ENCODE measurements at places on chromosomes 16 and 17. TPM values are rescaled to one million over a fixed set of nuclear protein-coding genes. Genes with fewer than 3 reads are reported as not detected.

Gene LGALS9
- 56.9 TPM for total RNA-seq

Gene NEUROD2
- total RNA-seq = not detected

Gene RND2
- total RNA-seq = 1.9 TPM

Gene ERN1
- 17.2 TPM for total RNA-seq

Gene AURKB
- total RNA-seq = 0.69 TPM

Gene HS3ST6
- not detected for total RNA-seq

- DNase-seq = no peak
Measured at GRCh38 chr16:58882292-58882691, 148.2 kb upstream of the GOT2 start.

- no peak for DNase-seq
Measured at GRCh38 chr16:28591355-28591754, 5.5 kb downstream of the SULT1A2 start.

DNA sequence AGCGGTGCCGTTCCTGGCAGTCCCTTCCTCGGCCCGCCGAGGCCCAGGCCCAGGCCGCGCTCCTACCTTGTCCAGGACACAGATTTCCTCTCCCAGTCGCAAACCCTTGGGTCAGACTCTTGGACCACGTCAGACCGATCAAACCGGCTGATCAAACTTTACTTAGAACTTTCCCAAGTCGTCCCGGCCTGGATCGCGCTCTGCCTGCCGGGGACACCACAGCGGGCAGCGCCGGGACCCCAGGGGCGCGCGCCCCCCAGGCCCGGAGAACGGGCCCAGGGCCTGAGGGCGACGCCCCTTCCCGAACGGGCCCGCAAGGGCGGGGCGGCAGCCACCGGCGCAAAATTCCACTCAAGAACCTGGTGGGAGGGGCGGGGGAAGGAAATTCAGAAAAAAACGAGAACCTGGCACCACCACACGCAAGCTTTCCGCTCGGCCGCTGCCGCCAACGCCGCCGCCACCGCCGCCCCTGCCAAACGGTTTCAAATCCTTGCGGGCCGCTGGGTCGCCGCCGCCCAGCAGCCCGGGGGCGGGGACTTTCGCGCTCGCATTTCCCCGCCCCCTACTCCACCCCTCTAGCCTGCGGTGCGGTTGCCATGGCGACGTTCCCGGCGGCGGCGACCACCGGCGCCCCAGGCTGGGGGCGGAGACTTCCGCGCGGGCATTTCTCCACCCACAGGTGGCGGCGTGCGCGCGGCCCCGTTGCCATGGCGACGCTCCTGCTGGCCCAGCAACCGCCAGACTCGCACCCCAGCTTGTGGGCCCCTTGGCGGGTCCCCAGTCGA, at the start of gene CEP112:
TSS of gene CEP112 (minus strand) at position 541 of the 785 bp plus-strand sequence.
- DNase-seq = peak; percentile 91

- no peak for DNase-seq
Measured at GRCh38 chr16:27228045-27228444, 24.7 kb downstream of the KDM8 start.

DNA sequence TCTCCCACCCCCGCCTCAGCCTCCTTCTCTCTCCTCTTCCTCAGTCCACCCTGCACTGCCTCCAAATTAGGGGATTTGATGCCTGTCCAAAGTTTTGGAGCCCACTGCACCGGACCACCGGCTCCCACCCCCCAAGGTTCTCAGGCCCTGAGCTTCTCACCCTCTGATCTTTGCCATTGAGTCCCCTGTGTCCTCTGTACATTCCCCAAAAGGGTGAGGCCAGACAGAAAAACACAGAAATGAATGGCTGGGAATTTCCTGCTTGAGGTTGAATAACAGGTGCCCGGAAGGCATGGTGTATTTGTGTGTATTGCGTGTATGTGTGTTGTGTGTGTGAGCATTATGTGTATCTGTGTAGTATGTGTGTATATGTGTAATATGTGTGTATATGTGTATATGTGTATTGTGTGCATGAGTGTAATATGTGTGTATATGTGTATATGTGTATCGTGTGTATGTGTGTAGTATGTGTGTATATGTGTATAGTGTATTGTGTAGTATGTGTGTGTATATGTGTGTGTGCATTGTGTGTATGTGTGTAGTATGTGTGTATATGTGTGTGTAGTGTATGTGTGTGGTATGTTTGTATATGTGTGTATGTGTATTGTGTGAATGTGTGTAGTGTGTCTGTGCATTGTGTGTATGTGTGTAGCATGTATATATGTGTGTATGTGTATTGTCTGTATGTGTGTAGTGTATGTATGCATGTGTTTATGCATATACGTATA, 16.0 kb upstream of the CCL17 start:
- DNase-seq = no peak

DNA sequence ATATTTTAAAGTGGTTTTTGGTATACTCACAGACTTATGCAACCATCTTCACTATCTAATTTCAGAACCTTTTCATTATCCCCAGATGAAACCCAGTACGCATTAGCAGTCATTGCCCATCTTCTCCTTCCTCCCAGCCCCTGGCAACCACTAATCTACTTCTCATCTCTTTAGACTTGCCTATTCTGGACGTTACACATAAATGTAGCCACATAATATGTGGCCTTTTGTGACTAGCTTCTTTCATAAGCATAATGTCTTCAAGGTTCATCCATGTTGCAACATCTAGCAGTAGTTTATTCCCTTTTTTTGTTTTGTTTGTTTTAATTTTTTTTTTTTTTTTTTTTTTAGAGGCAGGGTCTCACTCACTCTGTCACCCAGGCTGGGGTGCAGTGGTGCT, 28.5 kb upstream of the C17orf107 start:
- DNase-seq = no peak

DNA sequence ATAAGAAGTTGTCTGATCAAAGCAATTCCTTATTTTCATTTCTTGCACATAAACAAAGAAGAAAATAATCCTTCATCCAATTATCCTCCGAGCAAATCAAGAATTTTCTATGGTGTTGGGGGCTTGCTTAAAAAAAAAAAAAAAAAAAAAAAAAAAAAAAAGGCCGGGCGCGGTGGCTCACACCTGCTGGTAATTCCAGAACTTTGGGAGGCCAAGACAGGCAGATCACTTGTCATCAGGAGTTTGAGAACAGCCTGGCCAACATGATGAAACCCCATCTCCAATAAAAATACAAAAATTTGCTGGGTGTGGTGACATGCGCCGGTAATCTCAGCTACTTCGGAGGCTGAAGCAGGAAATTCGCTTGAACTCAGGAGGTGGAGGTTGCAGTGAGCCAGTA, 19.3 kb downstream of the CNP start:
- DNase-seq = no peak

DNA sequence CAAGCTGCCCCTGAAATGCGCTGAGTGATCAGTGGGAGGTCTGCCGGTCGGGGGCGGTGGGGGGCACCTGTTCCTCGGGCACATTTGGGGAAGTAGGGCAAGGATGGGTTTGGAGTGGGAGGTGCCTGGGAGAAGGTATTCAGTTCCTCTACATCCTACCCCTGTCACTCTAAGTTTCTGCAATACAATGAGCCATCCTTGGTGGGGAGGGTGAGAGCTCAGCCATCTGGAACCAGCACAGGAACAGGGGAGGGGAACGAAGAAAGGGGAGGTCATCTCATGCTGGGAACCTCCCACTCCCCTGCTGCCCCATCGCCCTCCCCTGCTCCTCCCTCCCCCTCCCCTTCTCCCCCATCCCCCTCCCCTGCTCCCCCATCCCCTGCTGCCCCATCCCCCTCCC, 4.2 kb downstream of the DPH1 start:
- no peak for DNase-seq

- DNase-seq = peak; percentile 88
Measured at GRCh38 chr17:43832168-43832975, 574 bp downstream of the MPP3 start.

DNA sequence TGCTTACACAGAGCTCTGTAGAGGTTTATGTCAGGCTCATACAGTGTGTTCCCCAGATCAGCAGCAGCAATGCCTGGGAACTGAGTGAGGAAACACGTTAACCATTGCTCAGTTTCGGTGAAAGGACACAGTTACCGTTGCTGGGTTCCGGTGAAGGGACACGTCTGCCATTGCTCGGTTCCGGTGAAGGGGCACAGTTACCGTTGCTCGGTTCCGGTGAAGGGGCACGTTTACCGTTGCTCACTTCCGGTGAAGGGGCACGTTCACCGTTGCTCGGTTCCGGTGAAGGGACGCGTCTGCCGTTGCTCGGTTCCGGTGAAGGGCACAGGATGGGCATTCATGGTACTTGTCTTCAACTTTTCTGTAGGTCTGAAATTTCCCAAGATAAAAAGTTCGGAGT, 81.7 kb downstream of the MRM3 start:
- no peak for DNase-seq

- peak; percentile 89 for DNase-seq
Measured at GRCh38 chr17:82603981-82604448, 44.2 kb downstream of the WDR45B start.

DNA sequence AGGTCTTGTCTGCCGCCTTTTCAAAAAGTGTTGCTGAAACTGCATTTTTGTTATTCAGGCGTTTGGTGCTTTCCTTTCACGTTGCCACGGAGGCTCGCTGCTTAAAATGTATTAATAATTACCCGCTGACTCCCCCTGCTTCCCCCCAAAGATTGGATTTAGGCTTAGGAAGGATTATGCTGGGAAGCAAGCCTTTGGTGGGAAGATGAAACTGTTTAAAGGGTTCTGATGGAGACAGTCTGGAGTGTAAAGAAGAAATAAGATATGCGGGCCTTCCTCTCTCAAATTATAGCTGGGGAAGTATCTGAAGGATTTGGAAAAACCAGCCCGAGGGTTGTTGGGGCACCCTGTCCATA, 1.1 kb downstream of the KSR1 start:
- DNase-seq = no peak

DNA sequence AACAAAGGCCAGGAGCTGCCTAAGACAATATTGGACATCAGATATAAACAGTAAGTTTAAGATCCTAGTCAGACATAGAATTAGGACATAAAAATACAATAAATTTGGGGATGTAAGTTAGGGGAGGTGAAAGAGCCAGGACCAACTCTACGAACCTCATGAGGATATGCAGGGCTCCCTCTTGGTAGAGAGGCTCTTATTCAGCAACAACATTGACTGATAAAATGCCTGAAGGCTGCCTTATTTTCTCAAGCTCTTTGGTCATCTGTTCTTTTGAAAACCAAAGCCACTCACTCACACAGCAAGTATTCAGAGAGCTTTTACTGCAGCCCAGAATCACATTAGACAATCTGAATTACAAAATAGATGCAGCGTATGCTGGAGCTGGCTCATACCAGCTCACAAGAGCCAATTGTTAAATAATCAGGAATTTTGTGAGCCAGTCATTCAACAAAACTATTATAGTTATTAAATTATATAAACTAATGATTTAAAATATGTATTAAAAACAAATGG, 108.6 kb upstream of the CLEC3A start:
- no peak for DNase-seq

DNA sequence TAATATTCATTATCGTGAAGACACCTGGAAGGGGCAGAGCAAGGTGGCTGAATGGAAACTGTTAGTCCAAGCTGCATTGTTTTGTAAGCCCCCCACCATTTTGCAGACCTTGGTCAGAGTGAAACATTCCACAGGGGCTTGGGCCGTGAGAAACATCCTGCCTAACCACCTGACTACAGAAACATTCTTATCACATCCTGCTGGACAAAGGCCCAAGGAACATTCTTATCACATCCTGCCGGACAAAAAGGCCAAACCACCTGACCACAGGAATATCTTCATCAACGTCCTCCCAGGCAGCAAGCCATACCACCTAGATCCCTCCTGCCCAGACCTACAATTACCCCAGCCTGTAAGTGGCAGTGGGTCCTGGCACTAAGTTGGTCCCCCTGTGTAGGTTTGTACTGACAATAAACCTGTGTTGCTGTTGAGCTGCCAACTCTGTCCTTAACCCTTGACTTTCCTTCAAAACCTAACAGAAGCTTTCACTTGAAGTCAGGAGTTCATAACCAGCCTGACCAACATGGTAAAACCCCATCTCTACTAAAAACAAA, 19.6 kb downstream of the ATF7IP2 start:
- DNase-seq = no peak

DNA sequence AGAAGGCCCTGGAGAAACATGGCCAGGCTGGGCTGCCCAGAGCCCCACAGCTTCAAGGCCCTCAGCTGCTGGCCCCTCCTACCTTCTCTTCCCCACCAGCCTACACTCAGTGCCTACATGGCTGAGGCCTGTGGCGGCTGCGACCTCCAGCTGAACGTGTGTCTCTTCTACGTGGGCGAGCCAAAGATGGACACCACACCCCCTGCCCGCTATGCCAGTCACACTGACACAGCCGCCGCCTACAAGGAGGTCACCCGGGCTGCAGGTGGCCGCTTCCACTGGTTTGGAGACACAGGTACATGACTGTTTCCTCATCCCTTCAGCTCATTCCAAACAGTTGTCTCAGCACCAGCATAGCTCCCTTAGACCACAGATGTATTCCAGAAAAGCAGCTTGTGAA, 29.5 kb upstream of the SDR42E2 start:
- no peak for DNase-seq

GRCh38 chr17:29107933-29108822, 65.2 kb downstream of the PIPOX start:
- no peak for DNase-seq

DNA sequence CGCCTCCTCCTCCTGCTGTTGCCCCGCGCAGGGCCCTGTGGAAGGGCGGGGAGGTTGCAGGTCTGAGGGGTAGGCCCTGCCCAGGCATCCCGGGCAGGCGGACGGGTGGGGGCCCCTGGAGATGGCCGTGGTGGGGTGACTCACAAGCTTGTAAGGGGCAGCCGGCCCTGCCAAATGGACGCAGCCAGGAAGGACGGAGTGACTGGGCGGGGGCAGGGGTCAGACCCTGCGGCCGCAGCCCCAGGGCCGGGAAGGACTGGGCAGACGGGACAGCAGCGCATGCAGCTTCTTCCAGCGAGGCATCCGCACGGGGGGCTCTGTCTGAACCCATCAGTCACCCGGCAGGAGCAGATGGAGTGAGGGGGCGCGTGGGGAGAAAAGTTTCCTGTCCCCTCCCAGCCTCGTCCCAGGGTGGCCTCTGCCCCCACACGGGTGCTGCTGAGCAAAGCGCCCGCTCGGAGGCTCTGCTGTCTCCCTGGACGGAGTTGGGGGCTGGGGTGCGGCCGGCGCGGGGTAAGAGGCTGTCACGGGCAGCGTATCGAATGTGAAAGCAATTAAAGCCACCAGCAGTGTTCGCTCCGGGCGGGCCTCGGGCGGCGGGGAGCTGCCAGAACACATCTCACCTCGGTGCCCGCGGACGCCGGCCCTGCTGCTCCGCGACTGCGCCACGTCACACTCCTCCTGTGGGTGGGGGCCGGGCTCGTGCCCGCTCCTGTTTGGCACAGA, 5.4 kb upstream of the PRR35 start:
- no peak for DNase-seq

GRCh38 chr17:17207998-17208397, 1.9 kb upstream of the PLD6 start:
- no peak for DNase-seq

- DNase-seq = peak; percentile 73
Measured at GRCh38 chr17:488993-489757, 136.6 kb upstream of the RPH3AL start.

Measured in posterior vena cava (tissue), 2 donors.